Mesenteric fat pad (tissue), 1 donor: ENCODE measurements at places on chromosomes 13 and 19. TPM values are rescaled to one million over a fixed set of nuclear protein-coding genes. Genes with fewer than 3 reads are reported as not detected.

LGALS14 gene
- total RNA-seq: not detected

ZSWIM4 gene
- total RNA-seq: 5.2 TPM

SMIM44 gene
- total RNA-seq: not detected

MRPL4 gene
- total RNA-seq: 54.5 TPM

CEACAM7 gene
- not detected for total RNA-seq

KCNN1 gene
- 0.13 TPM for total RNA-seq

SLC17A7 gene
- 2.3 TPM for total RNA-seq

CBLC gene
- not detected for total RNA-seq

NKPD1 gene
- not detected for total RNA-seq

NLRP7 gene
- not detected for total RNA-seq

VSTM2B gene
- total RNA-seq: not detected

ZNF473 gene
- 6.8 TPM for total RNA-seq

ADM5 gene
- 1.3 TPM for total RNA-seq

WTIP gene
- 25.3 TPM for total RNA-seq

PTH2 gene
- not detected for total RNA-seq

LGALS7 gene
- not detected for total RNA-seq

COX7A1 gene
- total RNA-seq: 273 TPM

SHISA7 gene
- not detected for total RNA-seq

MBD3L3 gene
- total RNA-seq: not detected

OLFM4 gene
- 0.80 TPM for total RNA-seq

CCL25 gene
- total RNA-seq: not detected

METTL21C gene
- total RNA-seq: not detected

PROZ gene
- total RNA-seq: not detected

ZNF567 gene
- total RNA-seq: 5.3 TPM

SPINT2 gene
- total RNA-seq: 13.8 TPM

PINLYP gene
- 2.2 TPM for total RNA-seq
